Stimulated activated CD4-positive, alpha-beta T cell treated with anti-CD3 and anti-CD28 coated beads, TNF-alpha, amount 100 ng/mL, for 1 hour (primary cell): ENCODE measurements at places on chromosomes 16 and 17.
A peak's percentile ranks its signal among the peaks of the same experiment; 100 is the strongest.

GRCh38 chr17:60534010-60534555 lies 8.0 kb upstream of the APPBP2 start:
- DNase-seq: no peak

DNA sequence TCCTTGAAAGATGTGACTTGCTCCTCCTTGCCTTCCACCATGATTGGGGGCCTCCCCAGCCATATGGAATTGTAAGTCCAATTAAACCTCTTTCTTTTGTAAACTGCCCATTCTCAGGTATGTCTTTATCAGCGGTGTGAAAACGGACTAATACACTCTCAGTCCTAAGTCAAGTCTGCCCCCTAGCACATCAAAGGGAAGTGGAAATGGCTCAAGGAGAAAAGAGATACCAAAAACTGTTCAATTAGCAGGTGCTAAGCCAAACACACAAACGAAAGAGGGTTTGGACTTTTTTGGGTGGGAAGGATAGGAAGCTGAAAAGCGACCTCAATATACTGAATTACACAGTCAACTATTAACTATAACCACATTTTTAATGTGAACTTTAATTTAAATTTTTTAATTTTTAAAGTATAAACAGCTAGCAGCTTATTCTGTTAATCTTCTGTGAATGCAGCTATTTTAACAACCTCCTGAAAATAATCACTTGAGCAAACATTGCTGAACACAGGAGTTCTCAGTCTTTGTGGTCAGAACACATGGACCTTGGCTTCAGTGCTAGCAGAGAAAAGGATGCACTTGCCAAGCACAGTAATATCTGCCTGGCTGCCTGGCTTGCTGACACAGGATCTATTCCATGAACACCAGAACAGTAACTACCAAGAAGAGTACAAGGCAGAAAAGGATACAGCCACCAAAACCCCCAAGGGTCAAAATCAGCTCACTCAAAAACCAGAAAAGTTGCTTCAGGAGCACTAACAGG lies 10.9 kb downstream of the ZNF18 start:
- DNase-seq: no peak

GRCh38 chr16:397135-397661 lies at the start of gene NME4:
NME4 (plus strand) TSS chr16:397199; CDS start chr16:397223, 24 bp downstream.
- no peak for DNase-seq

- peak; percentile 38 for DNase-seq
Measured at GRCh38 chr17:28371245-28372202, at the start of gene SARM1. SARM1 (plus strand) TSS chr17:28371694; CDS start chr17:28372033, 339 bp downstream.

DNA sequence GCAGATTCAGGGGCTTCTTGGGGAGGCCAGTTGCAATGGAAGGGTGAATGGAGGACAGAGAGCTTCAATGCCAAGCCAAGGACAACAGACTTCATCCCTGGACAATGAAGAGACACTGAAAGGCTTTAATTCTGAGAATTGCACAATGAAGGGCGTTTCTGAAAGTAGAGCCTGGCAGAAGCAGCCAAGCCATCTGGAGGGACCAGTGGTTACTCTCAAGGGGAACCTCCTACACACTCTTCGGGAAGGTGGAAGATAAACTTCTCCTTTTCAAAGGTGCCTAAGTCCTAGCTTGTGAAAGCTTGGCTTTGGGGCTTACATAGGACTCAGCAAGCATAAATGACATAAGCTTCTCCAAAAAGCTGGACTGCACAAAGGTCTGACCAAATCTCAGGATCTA lies 6.2 kb upstream of the CES1 start:
- no peak for DNase-seq

GRCh38 chr16:56547120-56547948 lies 17.5 kb upstream of the MT4 start:
- no peak for DNase-seq

- no peak for DNase-seq
Measured at GRCh38 chr16:17348826-17349225, 121.9 kb downstream of the XYLT1 start.
